ENCODE measurements at places on chromosomes 7 and 10.

DNA sequence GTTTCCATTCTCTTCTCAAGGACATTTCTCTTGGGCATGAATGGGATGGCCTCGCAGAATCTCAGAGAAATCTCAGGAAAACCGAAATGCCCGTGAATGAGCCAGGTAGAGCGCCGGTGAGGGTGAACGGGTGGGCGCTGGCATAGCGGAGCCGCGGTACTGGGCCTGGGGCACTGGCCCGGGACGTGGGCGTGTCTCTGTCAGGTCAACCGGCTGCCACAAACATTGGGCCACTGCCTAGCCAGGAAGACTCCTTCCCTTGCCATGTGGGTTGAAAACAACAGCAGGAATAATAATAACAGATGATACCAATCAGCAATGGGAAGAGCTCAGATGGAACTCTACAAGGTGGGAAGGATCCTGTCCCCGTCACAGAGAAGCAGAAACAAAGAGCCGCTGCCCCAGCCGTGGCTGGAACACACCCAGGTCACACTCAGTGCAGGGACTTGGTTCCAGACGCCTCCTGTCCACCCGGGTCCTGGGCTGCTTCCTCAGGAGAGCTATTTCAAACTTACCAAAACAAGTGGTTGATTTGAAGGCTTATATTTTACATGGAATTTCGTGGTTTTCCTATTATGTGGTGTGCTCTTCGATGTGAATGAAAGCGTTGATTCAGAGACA lies 51.1 kb upstream of the EBF3 start:
- no peak for DNase-seq

DNA sequence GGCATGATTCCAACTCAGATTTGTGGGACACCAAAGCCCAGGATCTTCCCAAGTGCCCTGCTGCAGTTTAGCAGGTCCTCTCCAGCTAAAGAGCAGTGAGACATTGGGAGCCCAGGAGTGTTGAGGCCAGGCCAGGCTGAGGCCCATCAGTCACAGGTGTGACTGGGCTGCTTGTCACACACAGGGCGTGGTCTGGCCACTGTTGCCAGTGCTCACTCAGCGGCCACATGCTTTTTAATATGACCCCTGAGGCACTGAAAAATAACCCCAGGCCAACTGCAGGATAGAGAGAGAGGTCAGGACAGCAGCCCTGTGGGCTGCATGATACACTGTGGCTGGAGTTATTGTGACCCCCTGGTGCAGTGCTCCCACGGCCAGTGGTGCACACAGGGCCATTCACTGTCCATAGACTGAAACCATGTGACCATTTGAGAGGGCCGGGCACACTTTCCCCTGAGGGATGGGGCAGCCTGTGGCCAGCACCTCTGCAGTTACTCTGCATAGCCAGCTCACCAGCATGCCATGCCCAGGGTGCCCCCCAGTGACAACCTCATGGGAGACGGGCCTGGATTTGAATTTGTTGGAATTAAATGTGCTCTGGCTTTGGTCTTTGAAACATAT lies 4.2 kb downstream of the GDF2 start:
- no peak for DNase-seq

DNA sequence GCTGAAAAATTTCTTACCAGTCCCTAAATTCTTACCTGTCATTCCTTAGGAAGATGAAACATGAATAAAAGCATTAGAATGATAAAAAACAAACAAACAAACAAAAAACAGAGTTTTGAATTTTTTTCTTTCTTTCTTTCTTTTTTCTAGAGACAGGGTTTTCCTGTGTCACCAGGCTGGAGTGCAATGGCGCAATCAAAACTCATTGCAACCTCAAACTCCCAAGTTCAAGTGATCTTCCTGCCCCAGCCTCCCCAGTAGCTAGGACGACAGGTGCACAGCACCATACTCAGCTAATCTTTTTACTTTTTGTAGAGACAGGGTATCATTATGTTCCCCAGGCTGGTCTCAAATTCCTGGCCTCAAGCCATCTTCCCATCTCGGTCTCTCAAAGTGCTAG lies 26.5 kb downstream of the NT5C2 start:
- DNase-seq: no peak

- DNase-seq: no peak
Measured at GRCh38 chr7:39410582-39410981, 155.6 kb upstream of the YAE1 start.

DNA sequence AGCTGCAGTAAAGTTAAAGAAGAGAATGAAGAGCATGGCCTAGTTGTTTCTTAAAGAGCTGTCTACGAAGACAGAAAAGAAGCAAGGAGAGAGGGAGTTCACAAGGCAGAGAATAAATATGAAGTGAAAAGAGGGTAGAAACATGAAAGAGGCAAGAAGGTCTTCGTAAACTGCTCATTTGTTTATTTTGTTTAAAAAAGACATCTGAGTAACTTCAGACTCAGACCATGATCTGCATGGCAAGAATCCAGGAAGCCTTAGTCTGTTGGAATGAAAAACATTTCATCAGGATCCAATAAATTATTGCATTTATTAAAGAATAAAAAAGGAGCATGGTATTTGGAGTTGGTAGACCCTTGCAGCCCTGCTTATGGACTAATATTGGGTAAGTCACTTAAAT lies 151.1 kb downstream of the SEM1 start:
- DNase-seq: no peak

GRCh38 chr10:62248465-62248864 lies 20.2 kb downstream of the RTKN2 start:
- DNase-seq: no peak

DNA sequence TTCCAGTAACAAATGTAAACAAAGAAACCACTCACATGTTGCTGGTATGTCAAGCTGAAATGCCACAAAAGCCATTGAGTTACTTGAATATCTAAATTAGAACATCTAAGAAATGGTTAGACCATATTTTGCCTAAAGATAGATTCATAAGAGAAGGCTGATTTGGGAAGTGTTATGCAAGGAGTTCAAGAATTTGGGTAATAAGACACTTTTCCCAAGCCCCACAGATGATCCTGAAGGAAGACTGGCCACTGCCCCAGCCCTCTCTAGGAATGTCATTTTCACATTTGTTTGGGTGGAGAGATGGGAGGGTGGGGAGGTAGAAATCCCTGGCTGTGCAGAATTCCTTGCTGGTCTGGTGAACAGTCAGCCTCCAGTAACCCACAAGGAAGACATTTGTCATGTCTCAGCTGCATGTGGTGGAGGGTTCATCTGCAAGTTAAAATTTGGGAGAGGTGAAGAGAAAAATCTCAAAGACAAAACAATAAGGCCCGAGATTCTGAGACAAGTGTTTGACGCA lies 427.2 kb upstream of the KLF6 start:
- DNase-seq: no peak

- DNase-seq: no peak
Measured at GRCh38 chr7:119724041-119724792, 548.8 kb upstream of the KCND2 start.

- DNase-seq: no peak
Measured at GRCh38 chr10:69317626-69318105, 39.4 kb downstream of the HK1 start.

DNA sequence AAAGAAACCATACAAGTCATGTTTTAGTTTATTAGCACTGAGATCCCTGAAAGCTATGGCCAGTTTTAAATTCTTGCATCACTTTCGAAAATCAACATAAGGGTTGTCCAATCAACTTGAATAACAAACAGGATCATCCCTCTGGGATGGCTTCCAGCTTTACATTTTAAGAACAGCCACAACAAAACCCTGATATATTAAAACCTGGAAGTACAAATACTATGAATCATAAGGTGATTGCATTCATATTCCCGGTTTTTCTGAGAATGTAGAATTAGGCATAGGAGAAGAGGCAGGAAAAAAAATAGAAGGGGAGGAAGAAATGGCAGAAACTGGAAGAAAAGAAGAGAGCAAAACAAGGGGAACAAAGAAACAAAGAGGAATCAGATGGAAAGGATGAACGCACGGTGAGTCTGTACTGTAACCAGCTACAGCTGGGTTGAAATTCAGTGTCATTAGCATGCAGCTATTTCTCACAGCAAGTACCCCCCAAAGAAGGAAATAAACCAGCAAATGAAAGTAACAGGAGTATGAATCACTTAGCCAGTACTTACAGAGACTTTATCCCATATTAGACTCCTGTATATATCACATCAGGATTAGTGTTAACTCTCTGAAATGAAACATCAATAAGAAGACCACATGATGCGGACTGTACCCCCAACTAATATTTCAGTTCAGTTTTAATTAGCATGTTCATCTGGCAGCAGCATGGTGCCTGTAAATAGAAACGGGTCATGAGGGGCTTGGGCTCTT lies 301.3 kb downstream of the RNLS start:
- DNase-seq: no peak

DNA sequence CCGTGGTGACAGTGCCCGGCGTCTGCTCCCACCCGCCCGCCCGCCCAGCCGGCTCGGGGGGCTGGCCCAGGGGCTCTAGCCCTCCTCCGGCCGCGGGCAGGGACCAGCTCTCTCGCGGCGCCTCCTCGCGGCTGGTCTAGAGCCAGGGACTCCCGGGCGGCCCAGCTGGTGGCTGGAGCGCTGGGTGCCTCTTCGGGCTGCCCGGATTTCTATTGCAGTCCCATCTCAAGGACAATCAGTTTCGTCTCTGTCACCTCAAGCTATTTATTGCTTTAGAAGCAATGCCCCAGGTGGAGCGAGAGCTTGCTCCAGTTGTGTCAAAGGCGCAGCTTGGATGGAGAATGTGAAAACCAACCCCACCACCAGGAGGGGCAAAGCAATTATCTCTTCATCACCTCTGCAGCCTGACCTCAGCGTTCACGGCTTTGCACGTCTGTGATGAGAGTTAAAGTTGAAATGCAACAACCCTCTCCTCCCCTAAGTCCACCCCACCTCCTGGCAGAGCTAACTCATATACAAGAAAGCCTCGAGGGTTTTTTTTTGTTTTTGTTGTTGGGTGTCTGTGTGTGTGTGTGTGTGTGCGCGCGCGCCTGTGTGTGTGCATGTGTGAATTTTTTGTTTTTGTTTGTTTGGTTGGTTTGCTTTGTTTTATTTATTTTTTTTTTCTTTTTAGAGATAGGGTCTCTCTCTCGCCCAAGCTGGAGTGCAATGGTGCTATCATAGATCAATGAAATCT lies at the start of gene ITGA8:
Gene ITGA8 (minus strand): TSS at position 24 of the 736 bp plus-strand sequence. CDS start 151 bp downstream, outside the sequence.
- no peak for DNase-seq

DNA sequence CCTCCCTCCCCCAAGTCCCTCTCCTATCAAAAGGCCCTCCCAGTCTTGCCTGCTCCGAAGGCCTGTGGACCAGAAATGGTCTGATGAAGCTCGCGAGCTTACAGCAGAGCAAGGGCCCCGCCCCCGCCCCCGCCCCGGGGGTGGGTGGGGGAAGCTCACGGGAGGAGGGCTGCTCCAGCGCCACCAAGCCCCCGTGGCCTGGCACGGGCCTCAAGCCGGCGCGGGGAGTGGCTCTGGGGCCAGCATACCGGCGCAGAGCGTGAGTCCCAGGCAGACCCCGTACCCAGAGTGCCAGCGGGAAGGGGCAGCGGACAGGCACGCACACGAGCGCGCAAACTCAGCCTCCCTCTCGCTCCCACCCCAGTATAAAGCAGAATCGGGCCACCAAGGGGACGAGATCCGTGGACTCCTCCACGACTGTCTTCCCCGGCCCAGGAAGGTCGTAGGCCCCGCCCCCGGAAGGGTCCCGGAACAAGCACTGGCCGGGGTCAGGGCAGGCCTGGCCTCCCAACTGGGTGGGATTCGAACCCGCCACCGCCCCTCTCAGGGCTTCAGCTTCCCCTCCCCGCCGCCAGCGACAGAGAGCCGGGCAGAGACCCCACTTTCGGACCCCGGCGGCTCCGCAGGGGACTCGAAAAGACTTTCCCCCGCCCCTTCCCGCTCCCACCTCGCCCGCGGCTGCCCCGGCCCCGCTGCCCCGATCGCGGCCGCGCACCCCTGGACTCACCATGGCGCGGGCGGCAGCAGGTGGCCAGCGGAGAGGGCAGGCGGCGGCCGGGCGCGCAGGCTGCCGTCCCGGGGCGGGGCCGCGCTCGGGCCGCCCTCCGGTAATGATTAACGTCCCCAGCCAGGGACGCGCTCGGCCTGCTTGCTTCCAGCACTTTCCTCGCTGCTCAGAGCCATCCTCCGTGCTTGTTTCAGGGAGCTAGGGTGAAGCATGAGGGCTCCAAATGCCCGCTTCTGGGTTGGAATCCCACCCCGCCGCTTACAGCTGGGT lies at the start of gene PCBD1:
Gene PCBD1 (minus strand): TSS at position 762 of the 997 bp plus-strand sequence. CDS start 32 bp downstream, at position 730.
- peak; percentile 61 for DNase-seq

GRCh38 chr10:104267721-104268404 lies 1.1 kb upstream of the GSTO2 start:
- DNase-seq: no peak

DNA sequence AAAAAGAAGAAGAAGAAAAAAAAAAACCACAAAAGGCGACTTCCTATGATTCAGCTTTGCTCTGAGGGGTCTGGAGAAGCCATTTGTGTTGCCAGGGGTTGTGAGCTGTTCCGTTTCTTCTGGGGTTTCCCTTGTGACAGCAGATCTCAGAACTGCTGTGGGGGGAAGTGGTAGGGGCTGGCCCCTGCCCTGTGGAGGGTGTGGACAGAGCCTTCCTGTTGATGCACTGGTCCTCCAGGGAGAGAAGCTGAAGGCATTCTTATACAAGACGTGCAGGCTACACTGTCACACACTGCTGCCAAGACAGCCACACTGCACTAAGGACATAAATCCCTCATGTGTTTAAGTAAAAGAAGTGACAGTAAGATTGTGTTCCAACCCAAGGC lies 17.3 kb upstream of the CSGALNACT2 start:
- DNase-seq: no peak

DNA sequence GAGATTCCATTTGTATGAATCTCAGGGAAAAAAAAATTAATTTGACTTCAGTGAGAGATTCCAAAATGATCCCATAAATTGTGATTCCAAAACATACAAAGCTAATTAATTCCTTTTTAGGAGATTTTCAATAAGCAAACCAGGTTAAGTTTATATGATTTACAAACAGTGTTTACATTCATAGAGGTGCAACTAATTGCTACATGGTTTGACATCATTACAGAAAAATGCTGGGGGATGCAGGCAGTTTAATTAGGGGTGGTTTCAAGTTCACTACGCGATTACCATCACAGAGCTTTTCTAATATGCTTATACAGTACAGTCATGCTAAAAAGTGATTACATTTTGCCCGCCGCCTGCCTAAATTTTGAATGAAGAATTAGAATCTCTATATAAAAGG lies 143.2 kb upstream of the MGMT start:
- no peak for DNase-seq

DNA sequence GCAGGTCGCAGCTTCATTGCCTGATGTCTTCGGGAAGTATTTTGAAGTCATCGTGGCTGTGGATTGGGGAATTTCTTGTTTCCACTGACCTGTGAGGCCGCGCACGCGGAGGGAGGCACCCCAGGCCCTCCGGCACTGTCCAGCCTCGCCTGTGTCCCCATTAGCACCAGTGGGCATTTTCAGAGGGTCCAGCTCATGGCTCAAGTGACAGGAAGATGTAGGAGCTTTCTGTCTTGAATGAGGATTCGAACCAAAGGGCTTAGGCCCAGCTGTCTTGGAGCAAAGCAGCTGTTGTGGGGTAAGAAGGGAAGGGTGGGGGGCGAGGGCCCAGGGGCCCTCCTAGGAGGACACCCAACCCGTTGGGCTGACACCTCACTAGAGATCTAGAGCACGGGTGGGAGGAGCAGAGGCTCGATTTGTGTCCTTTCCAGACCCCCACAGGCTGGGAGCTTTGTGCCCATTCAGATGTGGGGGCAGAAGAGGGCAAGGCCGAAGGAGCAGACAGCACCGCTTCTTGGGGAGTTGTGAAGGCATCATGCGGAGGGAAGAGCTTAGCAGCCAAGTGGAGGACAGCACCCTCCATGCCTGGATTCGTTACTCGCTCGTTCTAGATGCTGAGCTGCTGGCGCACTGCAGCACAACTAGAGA lies 914 bp downstream of the ZNF37A start:
- DNase-seq: no peak

Data from activated CD8-positive, alpha-beta memory T cell treated with anti-CD3 and anti-CD28 coated beads for 1 hour (primary cell).